MM.1S (cell line): ENCODE measurements at places on chromosomes 4 and X.

- DNase-seq: no peak
Observed at GRCh38 chr4:112451831-112452230, 64.1 kb downstream of the NEUROG2 start.

GRCh38 chr4:38166768-38167167 lies 206.6 kb downstream of the PTTG2 start:
- DNase-seq: no peak

- no peak for DNase-seq
Observed at GRCh38 chr4:173017802-173018201, 150.8 kb upstream of the GALNT7 start.

DNA sequence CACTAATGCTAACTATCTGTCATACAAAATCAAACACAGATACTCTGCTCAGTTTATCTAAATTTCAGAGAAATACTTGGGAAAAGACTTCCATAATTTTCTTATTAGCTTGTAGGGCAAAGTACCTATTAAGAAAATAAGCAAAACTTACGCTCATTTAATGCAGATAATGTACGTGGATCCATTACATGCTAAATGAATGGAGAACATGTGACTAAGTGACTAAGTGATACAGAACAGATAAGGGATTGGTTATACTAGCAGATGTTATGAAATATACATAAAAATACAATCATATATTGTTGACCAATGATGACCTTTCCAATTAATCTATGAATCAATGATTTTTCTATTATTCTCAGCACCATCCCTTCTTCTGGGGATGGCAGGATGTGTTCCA lies 25.7 kb downstream of the EREG start:
- no peak for DNase-seq

DNA sequence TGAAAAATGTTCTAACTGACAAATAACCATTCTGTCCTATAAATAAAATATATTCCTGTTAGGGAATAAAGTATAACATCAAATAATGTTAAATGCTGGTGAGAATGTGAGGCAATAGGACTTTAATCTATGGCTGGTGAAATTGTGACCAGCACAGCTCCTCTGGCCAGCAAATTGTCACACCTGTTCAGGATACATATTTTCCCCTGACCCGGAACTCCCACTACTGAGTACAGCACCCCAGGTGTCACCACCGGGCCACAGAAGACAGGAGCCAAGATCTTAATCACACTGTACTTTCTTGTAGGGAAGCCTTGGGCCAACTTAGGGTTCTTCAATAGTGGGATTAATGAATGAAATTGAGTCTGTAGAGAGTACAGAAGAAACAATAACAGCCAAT lies 33.2 kb downstream of the C4orf33 start:
- no peak for DNase-seq

DNA sequence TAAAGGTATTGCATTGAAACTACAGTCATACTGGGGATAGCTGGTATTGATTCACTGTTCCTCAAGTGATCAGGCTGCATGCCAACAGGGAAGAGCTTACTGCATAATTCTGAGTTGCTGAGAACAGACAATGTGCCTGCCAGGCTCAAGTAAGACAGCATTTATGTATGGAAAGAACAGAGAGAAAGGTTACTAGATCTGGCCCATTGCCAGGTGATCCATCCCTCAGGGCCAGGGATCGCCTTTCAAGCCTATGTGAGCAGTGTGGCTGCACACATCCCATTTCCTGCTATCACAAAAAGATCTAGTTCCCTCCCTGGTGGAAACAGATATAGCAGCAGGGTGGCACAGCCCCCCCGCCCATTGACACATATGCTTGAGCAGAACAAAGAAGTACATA lies 254.0 kb downstream of the TMA16 start:
- DNase-seq: no peak
